Renal cortical epithelial cell (primary cell): ENCODE measurements at places on chromosomes 16 and 17.

- DNase-seq, result no peak
Observed at GRCh38 chr16:79188115-79188738, 412.3 kb downstream of the MAF start.

GRCh38 chr16:7509963-7510601, 177.4 kb downstream of the RBFOX1 start:
- DNase-seq, result no peak

- peak; percentile 42 for DNase-seq
Observed at GRCh38 chr17:38428112-38428642, at the start of gene ARHGAP23. Gene ARHGAP23, plus strand, starts transcription at chr17:38428464. Its CDS starts 22 bp downstream, at chr17:38428486.

DNA sequence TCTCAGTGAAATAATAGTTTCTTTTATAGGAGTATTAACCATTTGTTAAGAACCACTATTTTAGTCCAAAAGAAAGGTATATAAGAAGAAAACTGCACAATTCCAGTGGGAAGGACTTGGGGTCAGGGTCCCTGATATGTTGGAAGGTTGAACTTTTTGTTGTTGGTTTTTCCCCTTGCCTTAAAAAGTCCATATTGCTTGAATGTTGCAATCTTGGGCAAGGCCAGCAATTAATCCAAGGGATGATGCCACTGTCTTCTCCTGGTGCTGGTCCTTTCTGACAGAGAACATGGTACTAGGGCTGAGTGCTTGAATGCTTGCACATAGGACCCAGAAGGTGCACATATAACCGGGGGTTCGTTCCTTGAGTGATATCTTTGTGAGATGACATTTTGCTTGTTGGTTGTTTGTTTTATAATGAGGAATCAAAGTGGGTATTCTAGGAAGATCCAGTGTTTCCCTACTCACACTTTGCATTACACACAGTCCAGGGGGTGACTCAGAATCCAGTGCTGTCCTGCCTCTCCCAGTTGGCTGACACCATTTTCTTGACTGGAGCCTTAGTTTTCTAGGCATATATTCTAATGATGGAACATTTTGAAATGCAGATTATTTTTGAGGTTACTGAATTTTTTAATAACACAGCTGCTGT, 54.9 kb downstream of the SIAH1 start:
- DNase-seq, result no peak

DNA sequence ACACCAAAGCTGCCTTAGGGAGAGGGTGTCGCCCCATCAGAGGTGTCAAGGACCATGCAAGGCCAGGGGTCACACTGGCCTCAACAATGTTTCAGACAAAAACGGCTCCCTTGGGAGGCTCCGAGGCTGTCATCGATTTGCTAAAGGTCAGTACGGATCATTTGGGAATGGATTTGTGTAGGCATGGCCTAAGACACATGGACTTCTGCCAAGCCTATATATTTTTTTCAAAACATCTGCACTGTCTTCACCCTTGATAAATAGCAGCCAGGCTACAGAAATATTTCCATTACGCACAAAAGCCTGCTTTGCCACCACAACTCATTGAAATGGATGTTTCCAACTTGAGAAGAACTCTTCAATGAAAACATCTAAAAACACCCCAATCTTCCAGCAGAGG, 10.3 kb downstream of the CUEDC1 start:
- no peak for DNase-seq
